ENCODE measurements at places on chromosomes 2 and 18. TPM values are rescaled to one million over a fixed set of nuclear protein-coding genes. Genes with fewer than 3 reads are reported as not detected.

DNA sequence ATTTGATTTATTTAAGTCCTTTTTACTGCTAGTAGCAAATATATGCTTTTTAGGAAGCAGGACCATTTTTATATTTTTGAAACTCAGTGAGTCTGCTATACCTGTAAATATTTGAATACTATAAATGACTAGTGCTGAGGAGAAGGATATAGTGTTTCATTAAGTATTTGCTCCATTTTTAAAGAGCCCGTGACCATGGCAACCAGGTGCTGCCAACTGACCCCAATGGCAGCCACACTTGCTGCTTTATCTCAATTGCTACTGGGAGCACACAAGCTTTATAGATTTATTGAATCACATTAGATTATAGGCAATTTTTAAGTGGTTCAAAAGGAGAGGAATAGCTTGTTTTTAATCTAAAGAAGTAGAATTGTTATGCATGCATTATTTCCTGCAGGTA is 142.0 kb downstream of the SCG2 start:
- H3K4me3 ChIP-seq = no peak overlapping the region
- peaks cover 3% of the 10 kb centered on the region for H3K4me1 ChIP-seq
- no peaks in the 10 kb centered on the region for H3K27me3 ChIP-seq
- H3K36me3 ChIP-seq = no peaks in the 10 kb centered on the region
- no peak for DNase-seq

The MLPH gene
- 13.9 TPM for total RNA-seq

DNA sequence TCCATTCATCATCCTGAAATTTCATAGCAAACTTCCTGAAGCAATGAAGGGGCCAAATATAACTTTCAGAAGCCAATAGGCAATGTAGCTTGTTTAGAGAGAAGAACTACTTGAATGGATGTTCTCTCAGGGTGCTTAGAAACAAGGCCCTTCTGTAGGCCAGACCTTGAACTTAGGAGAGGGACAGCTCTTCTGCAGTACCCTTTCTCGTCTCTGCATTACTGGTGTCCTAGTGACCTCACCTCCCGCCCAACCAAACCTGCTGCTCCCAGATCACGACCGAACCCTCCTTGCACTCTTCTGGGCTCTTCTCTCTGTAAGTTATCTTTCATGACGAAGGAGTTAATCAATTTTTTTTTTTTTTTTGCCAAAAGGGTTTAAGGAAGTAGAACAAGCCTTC is 543.9 kb downstream of the TDRD15 start:
- no peaks in the 10 kb centered on the region for H3K36me3 ChIP-seq
- no peak overlapping the region for H3K4me3 ChIP-seq
- DNase-seq = no peak
- H3K27ac ChIP-seq = no peak overlapping the region
- H3K4me1 ChIP-seq = no peaks in the 10 kb centered on the region

GRCh38 chr2:225512876-225513540 is 113.5 kb downstream of the NYAP2 start:
- peak; percentile 82 for DNase-seq
- H3K4me1 ChIP-seq = peaks cover 5% of the 10 kb centered on the region
- peaks cover 8% of the 10 kb centered on the region for H3K27me3 ChIP-seq
- H3K27ac ChIP-seq = peak overlapping the region; percentile 59

DNA sequence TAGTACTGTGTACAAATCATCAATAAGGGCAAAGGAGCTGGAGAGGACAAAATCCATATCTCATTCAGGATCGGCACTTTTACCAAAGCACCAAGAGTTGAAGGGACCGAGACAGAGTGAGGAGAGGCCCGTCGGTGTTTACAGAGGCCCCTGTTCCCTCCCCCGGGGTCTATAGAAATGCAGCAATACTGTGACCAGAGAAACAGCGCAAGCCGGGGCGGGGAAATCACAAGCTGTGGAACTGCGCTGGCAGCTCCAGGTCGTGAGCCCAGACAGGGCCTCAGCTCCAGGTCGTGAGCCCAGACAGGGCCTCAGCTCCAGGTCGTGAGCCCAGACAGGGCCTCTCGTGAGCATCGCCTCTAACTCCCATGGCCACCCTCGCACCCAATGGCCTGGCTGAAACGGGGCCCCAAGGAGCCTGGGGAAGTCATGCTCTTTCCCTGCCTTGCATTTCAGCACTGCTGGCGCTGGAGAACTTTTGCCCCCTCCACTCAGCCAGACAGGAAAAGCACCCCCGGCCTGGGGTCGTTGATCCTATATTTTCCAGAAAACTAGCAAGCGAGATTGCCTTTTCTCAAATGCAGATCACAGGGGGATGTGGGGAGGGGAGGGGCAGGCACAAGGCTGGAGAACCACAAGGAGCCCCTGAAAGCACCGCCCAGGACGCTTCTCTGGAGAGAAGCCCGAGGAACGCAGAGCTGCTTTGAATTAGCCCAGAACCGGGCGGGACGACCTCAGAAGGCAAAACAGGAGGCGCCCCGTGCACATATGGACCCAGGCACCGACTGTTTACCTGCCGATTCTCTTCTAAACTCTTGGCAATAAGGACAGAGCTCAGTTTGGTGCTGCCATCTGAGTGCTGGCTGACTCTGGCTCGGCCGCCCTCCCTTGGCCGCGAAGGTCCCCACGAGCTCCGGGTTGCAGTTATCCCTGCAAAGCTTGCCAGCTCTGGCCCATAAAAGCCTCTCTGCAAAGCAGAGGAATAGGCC is 223.7 kb downstream of the ACKR3 start:
- H3K36me3 ChIP-seq = no peaks in the 10 kb centered on the region
- H3K4me1 ChIP-seq = no peaks in the 10 kb centered on the region
- H3K4me3 ChIP-seq = no peak overlapping the region
- H3K27ac ChIP-seq = no peak overlapping the region
- no peak for DNase-seq
- H3K27me3 ChIP-seq = peaks cover 8% of the 10 kb centered on the region

The RAX gene
- total RNA-seq = not detected

DNA sequence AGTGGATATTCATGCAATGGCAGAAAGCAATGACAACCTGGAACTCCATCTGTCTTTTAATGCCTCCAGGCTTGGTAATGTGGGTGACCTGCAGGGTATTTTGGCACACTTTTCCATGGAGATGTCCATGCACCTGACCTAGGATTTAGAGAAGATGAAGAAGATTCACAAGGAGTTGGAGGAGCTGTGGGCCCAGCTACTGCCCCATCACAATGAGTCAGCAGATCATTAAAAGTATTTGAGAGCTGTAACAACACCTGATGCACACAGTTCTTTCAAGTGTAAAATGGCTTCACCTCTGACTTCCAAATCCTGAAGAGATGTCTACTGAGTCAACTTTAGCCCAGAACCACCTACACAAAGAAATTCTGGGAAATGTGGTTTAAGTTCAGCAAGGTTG is 22.1 kb upstream of the OSR1 start:
- H3K4me3 ChIP-seq = no peak overlapping the region
- H3K27me3 ChIP-seq = peaks cover 19% of the 10 kb centered on the region
- no peaks in the 10 kb centered on the region for H3K4me1 ChIP-seq
